ENCODE measurements at places on chromosomes 16 and 17.

DNA sequence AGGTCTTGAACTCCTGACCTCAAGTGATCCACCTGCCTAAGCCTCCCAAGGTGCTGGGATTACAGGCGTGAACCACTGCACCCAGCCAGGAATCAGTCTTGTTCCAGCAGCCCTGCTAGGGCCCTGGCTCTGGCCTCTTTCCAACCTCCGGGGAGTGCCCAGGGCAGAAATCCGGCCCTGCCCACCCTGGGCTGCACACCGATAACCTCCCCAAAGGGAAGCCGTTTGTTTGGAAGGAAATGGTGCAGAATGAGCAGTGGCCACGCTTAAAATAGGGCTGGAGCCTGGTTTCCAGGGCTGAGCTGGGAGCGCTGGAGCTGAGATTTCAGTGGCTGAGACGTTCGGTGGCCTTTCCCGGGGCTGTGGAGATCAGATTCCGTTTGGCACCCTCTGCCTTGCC lies 17.8 kb upstream of the EMP2 start:
- no peak for DNase-seq

DNA sequence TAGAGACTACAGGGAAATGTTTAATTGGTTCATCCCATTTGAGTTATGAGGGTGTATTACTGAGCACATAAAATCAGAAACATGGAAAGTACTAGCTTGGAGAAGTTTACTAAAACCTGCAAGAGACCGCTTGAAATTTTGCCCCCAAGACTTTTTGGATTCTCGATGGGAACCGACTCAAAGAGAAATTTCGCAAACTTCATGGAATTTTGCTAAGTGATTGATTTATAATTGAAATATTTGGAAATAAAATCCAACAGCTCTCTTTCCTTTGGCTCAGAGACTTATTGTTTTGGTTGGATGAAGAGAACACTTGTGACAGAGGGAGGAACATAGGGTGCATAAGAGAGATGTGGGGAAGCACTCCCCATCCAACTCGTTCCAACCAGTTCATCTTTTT lies 574.4 kb downstream of the WWOX start:
- DNase-seq = no peak

GRCh38 chr16:12188935-12189249 lies 212.4 kb downstream of the SNX29 start:
- no peak for DNase-seq

GRCh38 chr16:84138824-84139627 lies 6.0 kb downstream of the HSDL1 start:
- DNase-seq = no peak

- DNase-seq = no peak
These were observed 756 bp downstream of the KLHL11 start for GRCh38 chr17:41864498-41864835.

DNA sequence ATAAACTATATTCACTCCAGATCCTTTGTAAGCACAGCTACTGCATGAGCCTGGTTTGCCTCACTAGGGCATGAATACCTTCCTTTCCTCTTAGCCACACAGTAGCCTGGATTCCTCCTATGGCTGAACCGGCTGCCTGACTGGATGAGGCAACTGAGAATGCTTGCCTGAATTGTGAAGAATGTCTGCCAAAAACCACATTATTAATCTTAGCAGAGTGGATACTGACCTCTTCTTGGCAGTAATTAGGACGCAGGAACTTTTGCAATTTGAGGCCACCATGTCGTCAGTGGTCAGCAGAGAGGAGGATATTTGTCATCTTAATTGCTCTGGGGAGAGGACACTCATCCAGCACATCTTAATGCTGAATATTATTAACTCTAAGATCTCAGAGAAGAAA lies 651.8 kb upstream of the GOT2 start:
- no peak for DNase-seq

DNA sequence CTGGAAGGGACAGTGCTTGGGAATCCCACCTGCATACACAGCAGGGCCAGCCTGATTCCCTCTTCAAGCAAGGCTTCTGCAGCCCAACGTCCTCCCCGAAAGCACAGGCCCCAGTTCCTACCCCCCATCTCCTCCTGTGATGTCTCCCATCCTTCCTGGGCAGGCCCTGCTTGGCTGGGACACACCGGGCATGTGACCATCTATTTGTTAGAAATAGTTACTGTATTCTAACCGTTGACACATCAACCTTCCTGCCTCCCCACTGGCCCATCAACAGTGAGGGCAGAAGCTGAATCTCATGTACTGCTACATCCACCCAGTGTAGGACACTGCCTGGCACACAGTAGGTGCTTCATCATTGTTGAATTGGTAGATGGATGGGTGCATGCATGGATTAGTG lies 10.7 kb downstream of the PRR29 start:
- no peak for DNase-seq

- no peak for DNase-seq
These were observed 5.3 kb downstream of the RPL13 start for GRCh38 chr16:89565506-89566372.

- DNase-seq = no peak
These were observed 240.4 kb upstream of the TNRC6C start for GRCh38 chr17:77717941-77718668.

DNA sequence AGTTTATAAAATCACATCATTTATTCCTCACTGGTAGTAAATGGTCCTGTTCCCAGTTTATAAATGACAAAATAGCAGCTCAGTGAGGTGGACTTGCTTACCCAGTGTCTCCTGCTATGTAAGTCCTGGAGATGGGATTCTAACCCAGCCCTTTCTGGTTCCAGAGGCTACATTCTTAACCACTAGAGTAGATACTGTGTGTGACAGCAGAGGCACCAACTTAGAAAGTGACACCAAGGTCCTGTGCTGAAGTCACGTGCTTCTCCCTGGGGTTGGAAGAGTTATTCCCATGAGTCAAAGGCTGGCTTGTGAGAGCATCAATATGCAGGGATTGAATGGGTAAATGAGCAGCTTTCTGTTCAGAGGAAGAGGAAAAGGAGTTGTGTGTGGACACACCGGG lies 167.3 kb upstream of the IRX3 start:
- no peak for DNase-seq

GRCh38 chr17:4877089-4877488 lies 22.2 kb upstream of the C17orf107 start:
- DNase-seq = no peak

DNA sequence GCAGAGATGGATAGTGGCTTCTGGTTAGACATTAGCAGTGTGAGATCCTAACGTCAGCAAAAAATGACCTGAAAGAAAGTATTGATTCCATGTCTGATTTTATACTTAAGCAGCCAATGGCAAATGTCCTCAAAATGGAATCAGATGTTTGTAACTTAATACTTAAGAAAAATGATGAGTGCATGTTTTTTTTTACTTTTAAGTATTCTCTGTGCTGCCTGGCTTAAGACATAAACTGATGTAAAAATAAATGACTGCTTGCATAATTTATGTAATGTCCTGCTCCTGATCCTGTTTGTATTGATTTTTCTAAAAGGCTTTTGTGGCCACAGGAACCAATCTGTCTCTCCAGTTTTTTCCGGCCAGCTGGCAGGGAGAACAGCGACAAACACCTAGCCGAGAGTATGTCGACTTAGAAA lies 7.4 kb downstream of the CBFB start:
- DNase-seq = no peak

- DNase-seq = no peak
These were observed 40.8 kb downstream of the CYB5B start for GRCh38 chr16:69465083-69465721.

- DNase-seq = no peak
These were observed 107.3 kb downstream of the SDK2 start for GRCh38 chr17:73536700-73537605.

- no peak for DNase-seq
These were observed 309.7 kb downstream of the MAP2K6 start for GRCh38 chr17:69724238-69724637.

All from activated CD4-positive, alpha-beta T cell treated with anti-CD3 and anti-CD28 coated beads for 1 hour (primary cell).